ENCODE measurements at places on chromosomes 13 and 19. TPM values are rescaled to one million over a fixed set of nuclear protein-coding genes. Genes with fewer than 3 reads are reported as not detected.

Gene CLDND2
- total RNA-seq: 1.5 TPM

Gene ZNF121
- 18.0 TPM for total RNA-seq

Gene ALOX5AP
- total RNA-seq: 7.2 TPM

Gene SCAMP4
- 16.2 TPM for total RNA-seq

Gene TM9SF2
- total RNA-seq: 55.1 TPM

Gene CAPN12
- total RNA-seq: 0.22 TPM

Gene HS6ST3
- 2.0 TPM for total RNA-seq

Gene ZNF28
- total RNA-seq: 7.1 TPM

Gene COL5A3
- total RNA-seq: 8.7 TPM

Gene GIPR
- total RNA-seq: 4.7 TPM

Gene RCBTB1
- total RNA-seq: 21.6 TPM

Gene LRRC25
- total RNA-seq: 2.4 TPM

Gene ANGPTL8
- not detected for total RNA-seq

Gene OLFM2
- 1.7 TPM for total RNA-seq

Gene TRPC4
- total RNA-seq: 0.19 TPM

Gene PNPLA6
- 52.7 TPM for total RNA-seq

Gene WDR88
- total RNA-seq: not detected

Gene ZNF540
- 6.9 TPM for total RNA-seq

Gene C19orf38
- 0.47 TPM for total RNA-seq

Gene EFNB2
- 10.1 TPM for total RNA-seq

Gene MBD3L3
- total RNA-seq: not detected

Gene GFY
- total RNA-seq: 0.14 TPM

Gene CYP4F11
- total RNA-seq: 0.82 TPM

Gene PRX
- 3.3 TPM for total RNA-seq

Gene KCTD4
- total RNA-seq: 0.11 TPM

Gene MAST1
- not detected for total RNA-seq

Gene SIGLEC12
- total RNA-seq: 0.11 TPM

Gene FCER2
- total RNA-seq: 0.30 TPM

Gene DAND5
- total RNA-seq: 12.7 TPM

Gene U2AF1L4
- total RNA-seq: 24.9 TPM

Gene ZNF497
- total RNA-seq: 0.41 TPM

Gene PIN1
- total RNA-seq: 98.4 TPM

Gene MAP4K1
- total RNA-seq: 1.6 TPM

Gene ZNF100
- 4.6 TPM for total RNA-seq

Gene PRPF31
- 39.5 TPM for total RNA-seq

Gene ELANE
- total RNA-seq: 0.58 TPM

Gene ZNF44
- total RNA-seq: 7.8 TPM

Gene IFNL1
- not detected for total RNA-seq

Gene FXYD7
- total RNA-seq: not detected

Gene STXBP2
- total RNA-seq: 4.5 TPM

Gene PLPPR3
- total RNA-seq: not detected

Gene ZNF557
- 3.5 TPM for total RNA-seq

Gene CD33
- 3.0 TPM for total RNA-seq

Gene C19orf18
- total RNA-seq: 2.1 TPM

Gene ZNF571
- 3.8 TPM for total RNA-seq

Gene ISOC2
- total RNA-seq: 52.6 TPM

Gene PDX1
- not detected for total RNA-seq

Gene PCSK4
- total RNA-seq: 1.3 TPM

Gene PCP2
- total RNA-seq: 2.7 TPM

Gene KCNN1
- 0.38 TPM for total RNA-seq

Gene FGF21
- total RNA-seq: not detected

Gene SIRT6
- 12.9 TPM for total RNA-seq

Gene CEACAM20
- total RNA-seq: not detected

Gene STOML3
- total RNA-seq: not detected

Gene USE1
- 27.5 TPM for total RNA-seq

Gene RDH8
- total RNA-seq: not detected

Gene PTH2
- total RNA-seq: not detected

Gene KLC3
- total RNA-seq: not detected

Gene ZNF723
- not detected for total RNA-seq

All from left ventricle myocardium inferior (tissue), 1 donor.